Cortex of kidney (tissue), 1 donor: ENCODE measurements at places on chromosomes 6 and 20.

GRCh38 chr6:21767891-21768648, 174.5 kb downstream of the SOX4 start:
- DNase-seq = no peak

DNA sequence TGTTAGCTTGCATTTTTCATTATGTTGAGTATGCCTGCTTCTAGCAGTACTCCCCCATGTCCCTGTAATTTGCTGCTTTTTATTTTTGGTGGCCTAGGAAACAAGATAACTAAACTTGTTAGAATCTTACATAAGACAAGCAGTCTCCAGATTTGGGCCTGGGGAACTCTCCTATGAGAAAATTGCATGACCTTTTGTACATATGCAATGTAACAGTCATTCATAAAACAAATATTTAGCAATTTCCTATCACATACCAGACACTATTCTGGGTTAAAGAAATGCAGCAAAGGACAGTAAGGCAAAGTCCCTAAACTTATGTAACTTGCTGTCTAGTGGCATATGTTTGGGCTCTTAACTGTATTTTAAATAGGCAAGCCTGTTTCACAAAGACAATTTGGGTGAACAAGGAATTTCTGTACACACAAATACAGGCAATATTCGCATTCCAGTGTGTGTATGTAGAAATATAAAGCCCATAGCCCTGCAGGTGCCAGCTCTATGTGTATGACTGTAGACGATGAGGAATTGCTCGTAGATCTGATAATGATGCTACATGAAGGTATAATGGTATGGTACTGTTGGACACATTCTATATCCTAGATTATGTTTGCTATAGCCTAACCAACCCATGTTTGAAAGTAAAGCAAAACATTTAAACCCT, 305.2 kb upstream of the CITED2 start:
- DNase-seq = no peak

GRCh38 chr20:36808317-36809257, 35.0 kb upstream of the DSN1 start:
- DNase-seq = no peak

DNA sequence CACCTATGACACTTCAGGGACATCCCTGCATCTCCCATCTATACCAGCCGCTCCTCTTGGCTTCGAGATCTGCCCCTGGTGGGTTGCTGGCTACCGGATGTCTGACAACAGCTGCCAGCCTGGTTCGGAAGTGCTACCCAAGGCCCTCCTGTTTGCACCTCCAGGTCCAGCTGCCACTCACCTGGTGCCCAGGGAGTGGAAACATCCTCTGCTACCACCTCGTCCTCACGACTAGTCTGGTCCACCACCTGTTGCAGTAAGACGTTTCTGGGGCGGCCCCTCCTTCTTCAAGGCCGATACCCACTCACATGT, 8.3 kb upstream of the PCMTD2 start:
- DNase-seq = no peak

GRCh38 chr6:2175825-2176224, 69.6 kb downstream of the GMDS start:
- DNase-seq = no peak

- DNase-seq = no peak
Measured at GRCh38 chr20:24531202-24531601, 61.8 kb downstream of the SYNDIG1 start.

GRCh38 chr6:53151676-53152075, 3.0 kb upstream of the GCM1 start:
- no peak for DNase-seq

GRCh38 chr6:39361657-39362486, 39.4 kb upstream of the KCNK16 start:
- DNase-seq = no peak

DNA sequence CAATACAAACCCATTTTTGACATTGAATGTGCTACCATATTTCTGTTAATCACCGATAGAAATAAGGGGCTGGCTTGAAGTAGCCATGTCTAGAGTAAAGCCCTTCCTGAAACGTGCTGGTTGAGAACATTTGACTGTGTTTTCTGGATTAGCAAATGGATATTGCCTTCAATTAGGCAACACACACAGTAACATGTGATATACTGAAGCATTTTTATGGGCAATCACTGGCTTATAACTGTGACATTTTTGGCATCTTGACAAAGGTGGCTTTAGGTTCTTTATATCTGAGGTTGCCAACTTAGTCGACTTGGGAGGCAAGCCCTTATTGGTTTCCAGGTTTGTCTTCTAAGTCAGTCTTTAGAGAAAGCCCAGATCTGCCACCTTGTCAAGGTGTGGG, 292.9 kb downstream of the BTBD3 start:
- DNase-seq = no peak

DNA sequence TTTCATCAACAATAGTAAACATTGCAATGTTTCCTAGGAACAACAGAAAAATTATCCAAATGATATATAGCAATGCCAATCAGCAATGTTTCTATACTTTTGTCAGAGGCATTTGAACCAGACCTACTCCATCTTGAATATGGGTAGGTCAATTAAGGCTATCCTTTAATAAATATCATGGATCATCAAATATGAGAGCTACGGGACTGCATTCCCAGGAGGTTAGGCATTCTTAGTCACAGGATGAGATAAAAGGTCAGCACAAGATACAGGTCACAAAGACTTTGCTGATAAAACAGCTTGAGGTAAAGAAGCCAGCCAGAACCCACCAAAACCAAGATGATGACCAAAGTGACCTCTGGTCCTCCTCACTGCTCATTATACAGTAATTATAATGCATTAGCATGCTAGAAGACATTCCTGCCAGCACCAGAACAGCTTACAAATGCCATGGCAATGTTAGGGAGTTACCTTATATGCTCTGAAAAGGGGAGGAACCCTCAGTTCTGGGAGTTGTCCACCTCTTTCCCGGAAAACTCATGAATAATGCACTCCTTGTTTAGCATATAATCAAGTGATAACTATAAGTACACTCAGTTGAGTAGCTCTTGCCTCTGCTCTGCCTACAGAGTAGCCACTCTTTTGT, 8.6 kb upstream of the SERPINB6 start:
- DNase-seq = no peak

GRCh38 chr6:132236281-132236680, 165.0 kb downstream of the MOXD1 start:
- no peak for DNase-seq

GRCh38 chr6:75201901-75202672, 3.8 kb downstream of the COL12A1 start:
- no peak for DNase-seq

DNA sequence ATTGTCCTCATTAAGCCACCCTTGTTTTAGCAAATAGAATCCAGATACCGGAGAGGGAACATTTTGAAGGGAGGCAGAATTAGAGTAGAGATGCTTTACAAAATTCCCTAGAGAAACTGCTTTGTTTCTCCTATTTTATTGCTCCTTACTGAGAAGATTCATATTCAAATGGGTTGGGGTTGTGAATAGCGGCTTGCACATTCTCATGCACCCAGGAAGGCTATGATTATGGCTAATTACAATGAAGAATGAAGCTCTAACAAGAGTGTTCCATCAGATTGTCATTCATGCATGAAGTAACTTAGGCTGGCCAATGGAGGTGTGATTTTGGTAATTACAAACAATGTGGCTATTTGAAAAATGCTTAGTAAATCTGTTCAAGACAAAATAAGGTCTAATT, 129.6 kb downstream of the PACRG start:
- DNase-seq = no peak

DNA sequence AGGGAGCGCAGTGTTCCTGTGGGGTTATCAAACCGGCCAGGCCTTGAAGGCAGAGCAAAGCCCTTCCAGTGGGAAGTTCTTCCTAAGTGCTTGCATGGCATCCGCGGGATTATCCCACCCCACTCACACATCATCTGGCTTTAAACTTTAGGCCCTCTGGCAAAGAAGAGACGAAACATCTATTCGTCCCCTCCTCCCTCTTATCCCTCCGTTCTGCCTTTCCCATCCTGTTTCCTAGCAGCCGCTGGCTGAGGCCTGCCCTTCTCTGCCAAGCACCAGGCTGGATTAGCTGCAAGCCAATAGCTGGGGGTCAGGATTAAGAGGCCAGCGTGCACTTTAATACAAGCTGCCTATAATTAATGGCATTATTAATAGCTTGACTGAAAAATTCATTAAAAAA, 621.0 kb downstream of the PKHD1 start:
- DNase-seq = no peak

DNA sequence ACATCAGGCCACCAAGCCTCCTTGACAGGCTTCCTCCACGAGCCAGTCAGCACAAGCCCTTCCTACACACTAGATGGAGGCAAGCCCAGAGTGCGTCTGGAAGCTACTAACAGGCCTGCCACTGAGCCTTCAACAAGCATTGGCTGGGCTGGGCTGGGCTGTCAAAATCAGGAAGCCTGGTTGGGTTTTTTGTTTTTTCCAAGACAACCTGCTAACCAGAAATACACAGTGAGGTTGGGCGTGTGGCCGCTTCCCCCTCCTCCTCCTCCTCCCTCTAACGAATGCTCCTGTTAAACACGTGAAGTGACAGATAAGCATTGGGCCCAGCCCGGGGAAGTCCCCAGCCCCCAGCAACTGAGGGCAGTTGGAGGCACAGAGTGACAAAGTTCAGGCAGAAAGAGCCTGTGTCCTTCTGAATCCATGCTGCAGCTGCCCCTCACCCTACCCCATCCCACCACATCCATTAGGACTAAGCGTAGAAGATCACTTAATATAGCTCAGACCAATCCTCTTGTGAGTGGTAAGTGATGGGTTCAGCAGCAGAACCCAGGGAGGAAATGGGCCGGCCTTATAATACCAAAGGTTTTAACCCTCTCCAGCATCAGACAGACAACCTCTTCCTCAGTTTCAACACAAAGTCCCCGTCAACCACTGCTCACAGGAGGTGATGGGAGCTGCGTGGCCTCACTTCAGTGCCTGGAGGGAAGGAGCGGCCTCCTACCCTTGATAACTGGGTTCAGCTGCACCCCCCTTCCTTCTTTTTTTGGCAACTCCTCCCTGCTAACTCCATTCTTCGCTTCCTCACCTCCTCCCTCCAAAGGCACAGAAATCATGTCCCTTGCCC, 1.1 kb downstream of the NFATC2 start:
- no peak for DNase-seq

GRCh38 chr6:116387374-116387773, 16.6 kb downstream of the DSE start:
- DNase-seq = no peak

- no peak for DNase-seq
Measured at GRCh38 chr6:70390067-70390466, 23.2 kb upstream of the FAM135A start.

DNA sequence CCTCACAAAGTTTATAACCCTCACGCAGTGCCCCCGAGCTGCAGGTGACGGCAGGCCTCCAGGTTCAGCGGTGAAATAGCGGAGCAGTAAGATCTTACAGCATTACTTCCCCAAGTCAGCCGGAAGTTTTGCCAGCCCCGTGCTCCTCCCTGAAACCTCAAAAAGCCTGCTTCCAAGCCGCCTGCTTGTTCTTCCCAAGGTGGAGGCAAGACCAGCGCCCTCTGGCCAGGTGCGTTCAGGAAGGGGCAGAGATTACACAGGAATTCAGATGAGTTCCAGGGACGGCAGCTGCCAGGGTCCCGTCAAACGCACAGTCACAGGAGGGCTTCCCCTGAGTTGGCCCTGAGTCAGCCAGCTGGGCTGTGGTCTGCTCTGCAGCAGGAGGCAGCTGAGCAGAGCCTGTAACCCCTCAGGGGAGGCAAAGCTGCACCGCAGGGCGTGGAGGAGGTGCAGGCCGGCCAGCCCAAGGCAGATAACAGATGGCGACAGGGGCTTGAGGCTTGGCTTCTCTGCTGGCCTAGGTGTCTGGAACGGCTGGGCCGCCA, 124.1 kb upstream of the RPS6KA2 start:
- no peak for DNase-seq

- DNase-seq = no peak
Measured at GRCh38 chr20:52493171-52493721, 301.7 kb upstream of the ZFP64 start.

DNA sequence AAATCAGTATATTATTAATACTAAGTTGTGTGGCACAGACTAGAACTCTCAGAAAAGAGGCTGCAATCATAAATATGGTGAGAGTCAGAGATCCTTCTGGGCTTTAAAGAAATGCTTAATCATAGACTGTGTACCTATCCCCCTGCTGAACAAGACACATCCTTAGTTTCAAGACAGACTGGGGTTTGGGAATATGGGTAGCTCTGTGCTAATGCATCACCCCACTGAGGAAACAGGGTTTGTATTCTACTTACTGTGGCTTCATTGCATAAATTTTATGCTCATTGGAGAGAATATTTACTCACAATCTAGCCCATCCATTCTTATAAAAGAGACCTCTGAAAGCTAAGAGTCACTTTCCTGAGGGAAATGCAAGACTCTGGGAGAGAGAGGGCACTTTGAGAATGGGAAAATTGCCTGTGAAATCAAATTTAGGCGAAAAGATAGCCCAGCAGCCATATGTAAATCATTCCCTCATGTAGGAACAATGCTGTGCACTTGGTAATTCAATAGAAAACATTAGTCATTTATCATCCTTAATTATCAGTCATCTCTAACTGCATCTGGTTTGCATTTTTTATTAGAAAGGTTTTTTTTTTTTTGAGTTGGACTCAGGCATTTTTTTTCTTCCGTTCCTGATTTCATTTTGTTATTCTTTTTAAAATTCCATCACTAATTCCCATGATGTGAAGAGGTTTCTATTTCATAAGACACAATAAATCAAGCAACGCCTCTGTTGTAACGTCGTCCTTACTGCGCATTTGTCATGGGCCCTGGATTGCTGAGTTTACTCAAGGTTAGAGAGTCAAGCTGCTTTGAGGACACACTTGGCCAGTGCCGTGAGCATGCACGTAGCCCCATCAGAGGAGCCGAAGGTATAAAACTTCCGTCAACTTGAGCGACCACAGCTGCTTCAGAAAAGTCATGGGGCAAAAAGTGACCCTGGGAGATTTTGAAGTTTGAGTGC, 91.8 kb downstream of the TRMT11 start:
- no peak for DNase-seq

DNA sequence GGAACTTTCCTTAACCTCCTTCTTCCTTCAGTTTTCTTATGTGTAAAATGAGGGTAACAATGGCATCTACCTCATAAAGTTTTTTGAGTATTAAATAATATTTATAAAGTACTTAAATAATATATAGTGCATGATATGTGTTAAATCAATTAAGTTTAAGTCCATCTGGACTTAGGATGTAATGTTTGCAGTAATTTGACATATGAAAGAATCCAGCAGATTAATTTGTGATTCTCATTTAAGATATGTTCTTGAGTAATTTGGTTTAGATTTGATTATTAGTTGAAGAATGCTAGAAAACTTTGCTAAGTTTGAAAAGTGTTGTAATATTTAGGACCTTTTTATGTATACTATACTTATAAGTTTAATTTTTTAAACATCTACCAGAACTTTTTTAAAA, 18.1 kb downstream of the KCTD20 start:
- DNase-seq = no peak
